ENCODE measurements at places on chromosomes 1 and 21.

- no peak for DNase-seq
Measured at GRCh38 chr1:221309723-221310122, 430.5 kb downstream of the HLX start.

DNA sequence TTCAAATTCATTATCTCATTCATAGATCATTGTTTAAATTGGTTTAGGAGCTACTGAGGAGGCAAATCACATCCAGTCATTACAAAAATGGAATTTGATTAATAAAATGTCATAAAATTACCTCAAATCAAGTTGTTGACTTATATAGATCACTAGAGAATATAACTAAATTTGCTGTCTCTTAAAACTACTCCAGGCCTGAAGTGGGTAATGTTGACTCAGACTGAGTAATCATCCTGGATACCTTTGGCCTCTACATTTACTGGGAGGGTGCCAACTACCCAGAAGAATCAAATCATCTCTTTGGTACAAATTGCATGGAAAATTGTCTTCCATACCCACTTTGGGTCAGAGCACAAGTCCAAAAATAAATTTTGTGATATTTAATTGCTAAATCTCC, 191.2 kb upstream of the GREM2 start:
- DNase-seq = no peak

GRCh38 chr1:24909388-24909898, 20.6 kb downstream of the RUNX3 start:
- DNase-seq = peak; percentile 93

DNA sequence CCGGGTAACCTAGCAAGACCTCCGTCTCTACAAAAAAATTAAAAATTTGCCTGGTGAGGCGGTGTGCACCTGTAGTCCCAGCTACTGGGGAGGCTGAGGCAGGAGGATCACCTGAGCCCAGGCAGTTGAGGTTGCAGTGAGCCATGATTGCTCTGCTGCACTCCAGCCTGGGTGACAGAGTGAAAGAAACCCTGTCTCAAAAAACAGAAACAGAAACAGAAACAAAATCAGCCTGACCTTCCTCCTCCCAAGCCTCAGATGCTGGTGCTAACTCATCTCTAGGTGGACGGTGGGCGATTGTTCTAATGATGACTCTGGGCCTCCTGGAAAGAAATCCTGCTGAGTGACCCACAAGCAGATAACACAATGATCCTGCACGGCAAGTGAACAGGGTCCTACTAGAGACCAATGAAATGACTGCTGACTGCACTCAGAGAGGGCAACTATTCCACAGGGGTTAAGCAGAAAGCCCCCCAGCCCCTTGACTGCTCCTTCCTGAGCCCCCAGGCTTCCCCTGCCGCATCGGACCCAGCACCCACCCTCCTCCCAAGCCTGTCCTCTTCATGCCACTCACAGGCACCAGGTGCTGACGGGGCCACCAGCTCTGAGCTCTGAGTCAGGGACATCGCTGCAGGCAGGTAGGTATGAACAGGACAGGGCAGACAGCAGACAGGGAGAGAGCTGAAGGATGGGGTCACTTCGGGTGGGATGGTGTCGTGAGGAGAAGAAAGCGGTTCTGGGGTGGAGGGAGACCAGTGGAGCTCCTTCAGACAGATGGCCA, 27.8 kb upstream of the LRRC38 start:
- DNase-seq = no peak

DNA sequence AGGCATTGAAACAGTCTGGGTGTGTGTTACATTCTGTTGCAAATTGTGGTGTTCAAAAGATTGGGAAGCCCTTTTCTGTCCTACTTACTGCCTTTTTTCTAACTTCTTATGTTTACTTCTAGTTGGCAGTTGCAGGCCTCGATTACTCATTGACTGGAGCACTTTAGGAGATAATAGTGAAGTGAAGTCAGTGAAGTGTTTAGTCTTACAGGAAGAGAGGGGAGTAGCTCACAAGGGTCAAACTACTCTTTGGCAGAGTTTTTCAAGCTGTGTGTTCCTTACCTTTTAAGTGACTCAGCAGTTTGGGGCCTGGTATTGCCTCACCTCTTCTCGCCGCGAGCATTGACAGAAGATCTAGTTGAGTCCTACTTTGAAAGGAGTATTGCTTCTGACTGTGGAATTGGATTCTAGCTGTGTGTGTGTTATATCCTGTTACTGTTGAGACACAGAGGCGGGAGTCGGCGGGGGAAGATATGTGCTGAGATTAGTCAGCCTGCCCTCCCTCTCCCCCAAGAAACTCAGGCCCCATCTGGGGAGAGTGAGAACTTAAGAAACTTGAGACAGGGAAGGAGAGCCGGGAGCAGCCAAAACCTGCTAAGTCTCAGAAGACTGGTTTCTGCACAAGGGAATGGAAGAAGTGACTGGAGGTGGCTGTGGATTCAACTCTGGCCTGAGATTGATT, 19.3 kb downstream of the AHCYL1 start:
- peak; percentile 58 for DNase-seq

DNA sequence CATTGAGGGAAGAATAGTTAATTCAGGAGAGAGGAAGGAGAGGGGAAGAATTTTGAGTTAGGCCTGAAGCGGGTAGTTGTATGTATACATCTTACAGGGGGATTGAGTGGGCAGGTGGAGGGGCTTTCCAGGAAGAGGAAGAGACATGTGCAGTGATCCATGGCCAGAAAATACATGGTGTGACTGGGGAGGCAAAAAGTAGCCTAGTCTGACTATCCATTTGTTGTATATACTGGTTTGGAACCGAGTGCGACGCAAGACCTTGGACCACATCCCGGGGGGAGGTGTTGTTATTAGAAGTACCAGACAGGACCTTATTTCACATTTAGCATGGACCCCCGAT, 158.3 kb downstream of the SDCCAG8 start:
- DNase-seq = no peak
